WTC11 (cell line): ENCODE measurements at places on chromosomes 2 and 18.

DNA sequence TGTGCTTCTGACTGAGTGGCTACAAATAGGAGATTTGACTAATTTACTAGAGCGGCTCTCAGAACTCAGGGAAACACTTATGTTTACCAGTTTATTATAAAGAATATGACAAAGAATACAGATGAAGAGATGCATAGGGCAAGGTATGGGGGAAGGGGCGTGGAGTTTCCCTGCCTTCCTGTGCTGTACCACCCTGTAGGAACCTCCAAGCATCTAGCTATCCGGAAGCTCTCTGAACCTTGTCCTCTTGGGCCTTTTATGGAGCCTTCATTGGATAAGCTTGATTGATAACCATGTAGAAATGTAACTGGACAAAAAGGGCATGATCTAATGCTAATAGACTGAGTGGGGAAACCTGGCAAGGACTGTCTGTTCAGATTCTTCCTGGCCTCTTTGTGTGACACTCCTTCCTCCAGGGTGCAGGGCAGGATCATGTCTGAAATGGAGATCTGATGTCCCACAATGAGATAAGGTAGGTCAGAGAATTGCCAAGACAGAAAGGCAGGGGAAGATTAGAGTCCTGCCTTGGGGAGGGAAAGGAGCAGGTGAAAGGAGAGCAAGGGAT lies 101.8 kb upstream of the NPAS2 start:
- no peak for DNase-seq

DNA sequence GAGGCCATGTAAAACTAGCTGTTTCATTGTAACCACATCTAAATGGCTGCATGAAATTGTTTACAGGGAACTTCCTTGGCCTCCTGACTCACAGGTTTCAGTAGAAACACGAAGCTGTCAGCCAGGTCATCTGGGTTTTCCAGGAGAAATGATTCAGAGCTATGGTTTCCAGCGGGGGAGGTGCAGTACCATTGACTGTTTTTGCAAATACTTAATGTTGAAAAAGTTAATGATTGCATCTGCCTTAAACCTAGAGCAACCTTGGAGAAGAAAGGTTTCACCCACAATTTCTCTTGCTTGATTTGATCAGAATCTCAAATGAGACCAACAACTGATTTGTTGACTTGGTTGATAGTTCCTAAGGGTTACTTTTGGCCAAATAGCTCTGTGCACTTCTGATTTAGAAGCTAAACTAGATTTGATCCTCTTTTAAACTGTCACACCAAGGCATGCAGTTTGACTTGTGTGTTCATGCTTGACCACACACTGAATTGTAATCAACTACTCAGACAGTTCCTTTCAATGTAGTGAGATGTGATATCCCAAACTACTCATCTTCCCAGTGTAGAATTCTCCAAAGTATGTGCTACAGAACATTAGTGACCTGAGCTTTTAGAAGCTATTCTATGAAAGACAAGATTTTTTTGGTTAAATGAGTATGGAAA lies 193.5 kb upstream of the CHST9 start:
- no peak for DNase-seq

DNA sequence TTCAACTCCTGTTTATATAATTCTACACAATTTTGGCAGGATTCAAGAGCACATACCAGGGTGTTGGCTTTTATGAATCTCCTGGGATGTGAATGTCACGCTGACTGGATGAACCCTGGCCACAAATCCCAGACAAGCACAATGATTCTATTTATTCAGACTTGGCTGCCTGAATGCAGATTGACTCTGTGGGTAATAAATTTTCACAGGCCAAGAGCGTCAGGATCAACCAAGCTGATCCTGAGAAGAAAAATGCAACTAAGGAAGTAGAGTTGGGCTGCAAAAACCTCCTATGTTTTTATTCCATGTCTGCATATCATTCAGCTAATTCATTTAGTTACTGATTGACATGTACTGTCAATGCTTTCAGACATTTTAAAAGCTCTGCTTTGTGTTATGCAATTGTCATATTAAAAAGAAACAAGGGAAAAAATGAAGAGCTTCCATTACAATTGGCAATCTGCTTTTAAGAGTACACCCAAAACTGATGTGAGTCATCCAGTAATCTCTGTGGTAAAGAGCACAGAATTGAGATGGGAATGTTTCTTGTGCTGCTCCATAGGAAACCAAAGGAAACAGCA lies 173.0 kb upstream of the REV1 start:
- DNase-seq: no peak

DNA sequence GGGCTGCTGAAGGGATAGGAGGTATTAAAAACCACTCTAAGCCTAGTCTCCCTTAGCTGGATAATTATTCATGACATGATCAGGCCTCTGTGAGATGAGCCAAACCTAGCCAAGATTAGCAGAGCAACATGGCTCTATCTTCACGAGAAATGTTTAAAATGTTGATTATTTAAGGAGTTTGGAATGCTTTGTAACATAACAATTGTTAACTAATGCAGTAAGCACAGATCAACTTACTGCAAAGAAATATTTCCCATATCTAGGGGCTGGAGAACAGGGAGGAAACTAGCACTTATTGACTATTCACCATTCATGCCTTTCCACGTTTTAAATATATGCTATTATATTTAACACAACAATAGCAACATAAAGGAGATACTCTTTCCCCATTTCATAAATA lies 833.7 kb upstream of the CHAC2 start:
- no peak for DNase-seq

GRCh38 chr2:219820767-219821166 lies 193.3 kb downstream of the SLC4A3 start:
- no peak for DNase-seq

DNA sequence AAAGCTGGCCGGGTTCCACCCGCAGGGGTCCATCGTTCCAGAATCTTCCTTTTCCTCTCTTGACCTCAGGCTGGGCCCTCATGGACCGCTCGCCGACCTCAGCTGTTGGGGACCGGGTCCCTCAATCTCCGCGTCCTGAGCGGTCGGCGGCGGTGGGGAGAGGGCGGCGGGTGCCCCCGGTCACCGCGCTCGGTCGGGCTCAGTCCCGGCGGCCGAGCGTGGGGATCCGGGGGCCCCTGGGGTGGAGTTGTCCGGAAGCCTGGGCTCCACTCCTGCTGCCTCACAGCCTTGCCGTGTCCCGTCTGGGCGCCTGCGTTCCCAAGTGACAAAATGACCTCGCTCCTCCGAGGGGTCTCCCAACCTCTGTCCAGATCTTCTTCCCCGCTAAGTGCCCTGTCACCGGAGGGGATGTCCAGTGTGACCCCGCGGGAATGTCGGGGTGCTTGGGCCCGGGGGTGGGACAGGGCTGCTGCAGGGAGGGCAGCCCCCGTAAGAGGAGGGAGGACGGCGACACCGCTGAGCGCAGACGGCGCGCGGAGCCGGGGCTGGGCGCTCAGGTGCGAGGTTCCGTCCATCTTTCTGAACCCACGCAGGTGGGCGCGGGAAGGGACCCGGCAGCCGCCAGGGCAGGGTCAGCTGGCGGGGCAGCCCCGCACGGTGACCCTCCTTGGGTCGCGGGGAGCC lies 16.0 kb upstream of the E2F6 start:
- DNase-seq: peak; percentile 29

GRCh38 chr2:182636699-182637098 lies 79.4 kb upstream of the DNAJC10 start:
- peak; percentile 28 for DNase-seq

- DNase-seq: no peak
Measured at GRCh38 chr2:160224060-160224459, 24.0 kb upstream of the ITGB6 start.

DNA sequence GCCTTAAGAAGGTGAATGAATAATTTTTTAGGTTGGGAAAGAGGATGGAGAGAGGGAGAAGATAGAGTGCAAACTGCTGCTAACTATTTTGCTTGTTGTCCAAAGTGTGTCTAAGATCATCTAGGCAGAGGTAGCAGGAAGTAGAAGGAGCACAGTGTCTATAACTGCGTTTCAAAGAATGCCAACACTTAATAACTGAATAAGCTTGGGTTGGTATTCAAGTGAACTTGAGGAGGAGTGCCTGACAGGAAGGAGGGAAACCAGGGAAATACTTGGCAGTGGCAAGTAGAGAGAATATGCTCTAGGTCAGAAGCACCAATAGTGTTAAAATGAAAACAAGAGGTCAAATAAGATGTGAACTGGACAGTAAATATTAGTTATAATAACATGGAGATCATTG lies 155.9 kb downstream of the DPP10 start:
- no peak for DNase-seq

DNA sequence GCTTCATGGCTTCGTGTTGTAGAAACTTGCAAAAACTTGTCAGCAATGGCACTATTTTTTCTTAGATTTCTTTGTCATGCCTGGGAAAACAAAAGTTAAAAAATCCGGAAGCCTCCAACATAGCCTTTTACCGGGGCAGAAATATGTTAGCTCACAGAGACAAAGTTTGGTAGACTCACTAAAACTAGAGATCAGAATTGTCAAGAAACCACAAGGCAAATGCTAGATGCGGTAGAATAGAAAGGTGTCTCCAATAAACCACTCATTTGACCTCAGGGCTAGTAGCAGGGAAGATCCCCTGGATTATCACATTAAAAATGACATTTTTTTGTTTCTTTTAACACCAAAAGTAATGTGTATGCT lies 405 bp downstream of the CASP10 start:
- DNase-seq: no peak

- DNase-seq: no peak
Measured at GRCh38 chr2:36338124-36338826, 17.3 kb upstream of the CRIM1 start.

GRCh38 chr2:43136876-43137275 lies 89.5 kb downstream of the ZFP36L2 start:
- no peak for DNase-seq

DNA sequence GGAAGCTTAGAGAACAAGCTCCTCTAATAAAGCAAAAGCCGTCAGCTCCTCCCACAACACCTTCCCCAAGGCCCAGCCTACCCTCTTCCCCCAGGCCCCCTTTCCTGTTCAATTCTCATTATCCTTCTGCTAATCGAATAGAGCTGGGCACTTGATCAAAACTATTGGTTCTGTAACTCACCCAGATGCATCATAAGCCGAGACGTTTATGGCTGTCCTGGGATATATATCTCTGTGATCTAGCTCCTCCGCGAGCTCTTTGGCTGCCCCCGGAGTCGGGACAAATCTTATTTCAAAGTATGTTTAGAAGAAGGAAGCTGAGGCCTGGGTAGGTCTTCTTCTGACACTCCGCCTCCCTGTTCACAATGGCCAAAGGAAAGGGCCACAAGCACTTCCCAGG lies 88.3 kb upstream of the KLHL29 start:
- no peak for DNase-seq

GRCh38 chr2:235371018-235371417 lies 122.8 kb upstream of the AGAP1 start:
- DNase-seq: no peak

- no peak for DNase-seq
Measured at GRCh38 chr2:41926614-41927580, 120.9 kb upstream of the PKDCC start.
